ENCODE measurements at places on chromosomes 7 and 10.

- no peak for DNase-seq
Measured at GRCh38 chr10:29257784-29258135, 31.1 kb upstream of the LYZL1 start.

GRCh38 chr7:95550546-95550945 is 45.8 kb downstream of the PDK4 start:
- no peak for DNase-seq

GRCh38 chr10:76645341-76645740 is 992.3 kb downstream of the KCNMA1 start:
- no peak for DNase-seq

DNA sequence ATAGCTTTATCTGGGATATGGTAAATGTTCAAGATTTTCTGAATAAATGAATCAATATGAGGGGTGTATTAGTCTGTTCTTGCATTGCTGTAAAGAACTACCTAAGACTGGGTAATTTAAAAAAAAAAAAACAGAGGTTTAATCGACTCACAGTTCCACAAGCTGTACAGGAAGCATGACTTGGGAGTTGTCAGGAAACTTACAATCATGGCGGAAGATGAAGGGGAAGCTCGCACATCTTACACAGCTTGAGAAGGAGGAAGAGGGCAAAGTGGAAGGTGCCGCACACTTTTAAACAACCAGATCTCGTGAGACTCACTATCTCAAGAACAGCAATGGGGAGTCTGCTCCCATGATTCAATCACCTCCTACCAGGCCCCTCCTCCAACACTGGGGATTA is 32.5 kb upstream of the OTUD1 start:
- no peak for DNase-seq

DNA sequence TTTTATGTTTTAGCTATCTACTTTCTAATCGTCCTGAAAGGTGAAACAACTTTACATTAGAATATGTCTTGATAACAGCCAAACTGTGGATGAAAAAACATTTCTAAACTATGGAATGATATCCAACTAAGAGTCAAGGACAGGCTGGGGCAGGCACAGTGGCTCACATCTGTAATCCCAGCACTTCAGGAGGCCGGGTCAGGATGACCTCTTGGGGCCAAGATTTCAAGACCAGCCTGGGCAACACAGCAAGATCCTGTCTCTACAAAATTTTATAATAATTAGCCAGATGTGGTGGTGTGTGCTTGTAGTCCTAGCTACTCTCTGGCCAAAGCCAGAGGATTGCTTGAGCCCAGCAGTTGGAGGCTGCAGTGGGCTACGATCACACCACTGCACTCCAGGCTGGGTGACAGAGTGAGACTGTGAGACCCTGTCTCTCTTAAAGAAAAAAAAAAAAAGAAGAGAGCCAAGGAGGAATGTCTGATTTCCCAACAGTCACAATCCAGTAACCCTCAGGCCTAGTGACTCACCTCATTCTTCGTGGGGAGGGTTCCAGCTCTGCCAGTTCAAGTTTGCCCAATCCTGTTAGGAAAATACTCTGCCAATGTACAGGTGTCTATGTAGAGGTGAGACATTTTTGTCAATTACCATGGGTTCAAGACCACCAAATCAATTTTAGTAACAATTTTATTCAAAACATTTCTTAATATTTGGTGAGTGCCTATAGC is 14.6 kb upstream of the FZD1 start:
- no peak for DNase-seq

DNA sequence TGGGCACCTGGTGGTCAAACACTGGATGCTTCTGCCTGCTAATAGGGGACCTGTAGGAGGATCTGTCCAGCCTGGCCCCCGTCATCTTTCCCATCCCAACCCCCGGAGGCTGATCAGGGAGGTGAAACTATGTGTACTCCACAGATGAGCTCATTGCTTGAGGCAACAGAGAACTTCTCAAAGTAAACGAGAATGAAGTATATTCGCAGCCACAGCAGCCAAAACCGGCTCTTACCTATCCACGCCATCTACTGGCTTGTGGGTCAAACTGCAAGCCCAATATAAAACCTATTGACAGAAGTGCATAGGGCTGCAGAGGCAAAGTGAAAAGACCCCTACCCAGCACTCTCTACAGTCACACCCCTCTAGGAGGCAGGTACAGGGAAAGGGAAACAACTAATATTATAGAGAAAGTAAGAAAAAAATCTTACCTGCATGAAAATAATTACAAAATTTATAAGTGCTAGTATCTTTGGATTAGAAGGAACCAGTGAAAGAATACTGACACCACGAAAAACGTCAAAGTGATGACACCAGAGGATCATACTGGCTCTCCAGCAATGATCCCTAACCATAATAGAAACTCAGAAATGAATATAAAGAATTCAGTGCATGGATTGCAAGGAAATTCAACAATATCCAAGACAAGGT is 973.5 kb downstream of the ANKRD7 start:
- DNase-seq, result no peak

All from activated CD4-positive, alpha-beta T cell treated with anti-CD3 and anti-CD28 coated beads, Interleukin-2, amount 50 U/mL, for 1 hour (primary cell).